ENCODE measurements at places on chromosomes 11 and 22. TPM values are rescaled to one million over a fixed set of nuclear protein-coding genes. Genes with fewer than 3 reads are reported as not detected.

SPDYC gene
- not detected for polyA plus RNA-seq

PHRF1 gene
- 16.0 TPM for polyA plus RNA-seq

SEC14L3 gene
- 0.25 TPM for polyA plus RNA-seq

TPBGL gene
- polyA plus RNA-seq, result 0.12 TPM

RBFOX2 gene
- polyA plus RNA-seq, result 121 TPM

OR2AG1 gene
- polyA plus RNA-seq, result 0.04 TPM

KRTAP5-11 gene
- polyA plus RNA-seq, result not detected

OR51E2 gene
- polyA plus RNA-seq, result 0.28 TPM

OR52E8 gene
- polyA plus RNA-seq, result not detected

PATE4 gene
- polyA plus RNA-seq, result 0.09 TPM

RFPL2 gene
- not detected for polyA plus RNA-seq

NAV2 gene
- polyA plus RNA-seq, result 14.5 TPM

MOGAT2 gene
- polyA plus RNA-seq, result not detected

TMEM191B gene
- 3.0 TPM for polyA plus RNA-seq

PITPNB gene
- polyA plus RNA-seq, result 71.4 TPM

PLAAT3 gene
- polyA plus RNA-seq, result 8.9 TPM

OR8G1 gene
- polyA plus RNA-seq, result not detected

UBE2L6 gene
- 78.7 TPM for polyA plus RNA-seq

EIF1AD gene
- 25.8 TPM for polyA plus RNA-seq

TMEM80 gene
- polyA plus RNA-seq, result 35.8 TPM

MPPED1 gene
- 0.46 TPM for polyA plus RNA-seq

CHRM1 gene
- 0.58 TPM for polyA plus RNA-seq

SCUBE1 gene
- polyA plus RNA-seq, result 1.8 TPM

SHISAL1 gene
- polyA plus RNA-seq, result 0.83 TPM

C11orf42 gene
- polyA plus RNA-seq, result 0.84 TPM

RNH1 gene
- polyA plus RNA-seq, result 67.7 TPM

KRTAP5-5 gene
- not detected for polyA plus RNA-seq

TLCD5 gene
- polyA plus RNA-seq, result 16.1 TPM

PATE3 gene
- polyA plus RNA-seq, result not detected

ZNF214 gene
- 9.4 TPM for polyA plus RNA-seq

PARVA gene
- polyA plus RNA-seq, result 105 TPM

PPP2R5B gene
- 10.4 TPM for polyA plus RNA-seq

PDE2A gene
- polyA plus RNA-seq, result 7.7 TPM

FOSL1 gene
- polyA plus RNA-seq, result 0.19 TPM

PAMR1 gene
- polyA plus RNA-seq, result 7.4 TPM

MPZL2 gene
- polyA plus RNA-seq, result 53.8 TPM

CD3E gene
- 2.6 TPM for polyA plus RNA-seq

FGF4 gene
- polyA plus RNA-seq, result not detected

OR56A1 gene
- not detected for polyA plus RNA-seq

PRRG4 gene
- 2.2 TPM for polyA plus RNA-seq

DCHS1 gene
- polyA plus RNA-seq, result 41.3 TPM

RBMXL2 gene
- not detected for polyA plus RNA-seq

OSM gene
- polyA plus RNA-seq, result 0.27 TPM

HIKESHI gene
- 63.1 TPM for polyA plus RNA-seq

HORMAD2 gene
- polyA plus RNA-seq, result 0.21 TPM

ADAMTS15 gene
- 36.0 TPM for polyA plus RNA-seq

YPEL1 gene
- polyA plus RNA-seq, result 15.2 TPM

CYB5R2 gene
- polyA plus RNA-seq, result 16.1 TPM

PKDREJ gene
- polyA plus RNA-seq, result 0.37 TPM

SEC14L2 gene
- polyA plus RNA-seq, result 10.7 TPM

LRRC74B gene
- 0.25 TPM for polyA plus RNA-seq

ACR gene
- polyA plus RNA-seq, result 0.37 TPM
